Astrocyte (in vitro differentiated cells and primary cell): ENCODE measurements at places on chromosomes 3 and 15. TPM values are rescaled to one million over a fixed set of nuclear protein-coding genes. Genes with fewer than 3 reads are reported as not detected.
A peak's percentile ranks its signal among the peaks of the same experiment; 100 is the strongest.

DNA sequence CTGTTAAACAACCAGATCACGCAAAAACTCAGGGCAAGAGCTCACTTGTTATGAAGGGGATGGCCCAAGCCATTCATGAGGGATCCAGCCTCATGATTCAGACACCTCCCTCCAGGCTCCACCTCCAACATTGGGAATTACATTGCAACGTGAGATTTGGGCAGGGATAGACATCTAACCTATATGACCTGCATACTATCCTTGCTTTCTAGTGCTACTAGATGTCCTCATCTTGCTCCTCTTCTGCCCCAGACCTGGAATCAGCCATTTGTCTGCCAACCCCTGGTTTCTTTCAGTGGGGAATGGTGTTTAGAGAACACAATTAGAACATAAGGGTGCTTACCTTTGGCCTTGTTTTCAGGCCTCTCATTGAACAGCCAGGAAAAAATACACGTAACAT lies 63.2 kb downstream of the RPN1 start:
- DNase-seq = no peak

DNA sequence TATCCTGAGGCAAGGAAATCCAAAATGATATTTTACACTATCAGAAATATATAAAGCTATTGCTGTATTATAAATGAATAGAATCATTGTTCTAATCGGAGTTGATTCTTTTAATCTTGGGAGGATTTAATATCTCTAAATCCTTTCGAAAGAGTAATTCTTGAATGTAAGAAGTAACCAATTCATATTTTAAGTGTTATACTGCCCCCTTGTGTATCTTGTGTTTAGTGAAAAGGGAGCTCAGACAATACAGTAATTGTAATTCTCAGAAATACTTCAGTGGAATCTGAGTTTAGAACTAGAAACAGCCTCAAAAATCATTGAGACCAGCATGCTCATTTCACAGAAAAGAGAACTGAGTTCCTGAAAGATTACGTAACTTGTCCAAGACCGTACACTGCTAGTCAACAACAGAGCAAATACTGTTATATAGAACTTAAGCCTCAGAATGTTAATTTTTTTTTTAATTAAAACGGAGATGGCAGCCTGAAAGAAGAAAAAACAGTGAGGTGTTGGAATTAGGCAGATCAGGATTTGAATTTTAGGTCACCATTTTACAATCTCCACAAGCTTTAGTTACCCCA lies 42.9 kb downstream of the PLCH1 start:
- DNase-seq = peak; percentile 32

The THPO gene
- total RNA-seq = 0.25 and 0.46 TPM in 2 replicates

- peak; percentile 63 for DNase-seq
Observed at GRCh38 chr3:33146791-33147445, 33.1 kb downstream of the CRTAP start.

The CLDN18 gene
- not detected in 2 replicates for total RNA-seq

DNA sequence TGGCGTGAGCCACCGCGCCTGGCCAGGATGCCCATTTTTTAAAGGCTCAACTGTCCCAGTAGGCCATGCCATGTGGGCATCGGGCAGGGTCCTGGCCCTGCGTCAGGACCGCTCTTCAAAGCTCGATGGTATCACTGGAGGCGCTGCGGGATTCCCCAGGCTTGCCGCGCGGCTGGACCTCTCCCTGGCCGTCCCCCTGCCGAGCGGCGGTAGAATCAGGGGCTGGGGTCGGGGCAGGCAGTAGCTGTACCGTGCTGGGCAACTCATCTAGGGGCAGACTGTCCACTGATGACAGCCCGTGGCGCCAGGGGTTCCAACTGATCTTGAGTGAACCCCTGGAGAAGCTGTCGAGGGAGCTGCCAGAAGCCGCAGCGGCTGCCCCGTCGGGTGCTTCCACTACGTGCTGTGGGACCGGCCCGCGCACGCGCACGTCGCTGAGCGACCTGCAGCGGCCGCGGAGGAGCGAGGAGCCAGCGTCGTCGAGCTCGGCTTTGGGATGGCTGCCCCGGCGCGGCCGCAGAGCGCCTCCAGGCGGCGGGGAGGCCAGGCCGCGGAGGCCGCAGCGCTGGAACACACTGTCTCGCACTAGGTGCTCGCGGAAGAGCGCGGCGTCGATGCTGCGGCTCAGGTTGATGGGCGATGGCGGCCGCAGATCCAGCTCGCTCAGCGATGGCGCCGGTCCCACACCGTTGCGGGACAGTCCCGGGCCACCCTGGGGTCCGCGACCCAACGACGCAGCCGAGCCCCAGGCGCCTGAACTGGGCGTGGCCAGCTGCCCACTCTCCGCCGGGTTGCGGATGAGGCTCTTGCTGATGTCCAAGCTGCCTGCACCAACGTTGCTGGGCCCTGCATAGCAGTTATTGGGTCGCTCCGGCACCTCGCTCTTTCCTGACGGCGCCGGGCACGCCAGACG lies 5.8 kb downstream of the PRRT3 start:
- DNase-seq = peak; percentile 77

The MELTF gene
- total RNA-seq = 24.0 and 31.7 TPM in 2 replicates

GRCh38 chr15:43974852-43975251 lies 148.1 kb downstream of the WDR76 start:
- DNase-seq = peak; percentile 31

DNA sequence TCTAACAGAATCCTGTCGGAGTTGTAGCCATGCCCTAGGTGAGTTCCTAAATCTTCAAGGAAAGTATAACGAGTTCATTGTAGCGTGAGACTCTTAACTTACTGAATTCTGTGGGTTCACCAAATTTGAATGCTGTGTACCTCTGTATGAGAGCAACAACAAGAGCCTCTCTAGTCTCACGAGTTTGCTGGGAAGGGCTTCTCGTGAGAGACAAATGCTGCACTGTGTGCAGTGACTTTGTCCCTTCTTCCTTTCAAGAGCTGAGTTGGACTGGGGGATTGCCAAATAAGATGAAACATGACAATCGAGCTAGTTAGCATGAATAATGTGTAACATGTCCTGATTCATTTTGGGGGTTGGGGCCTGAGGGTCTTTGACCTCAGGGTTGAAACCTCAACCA lies 32.2 kb downstream of the KAT2B start:
- no peak for DNase-seq

DNA sequence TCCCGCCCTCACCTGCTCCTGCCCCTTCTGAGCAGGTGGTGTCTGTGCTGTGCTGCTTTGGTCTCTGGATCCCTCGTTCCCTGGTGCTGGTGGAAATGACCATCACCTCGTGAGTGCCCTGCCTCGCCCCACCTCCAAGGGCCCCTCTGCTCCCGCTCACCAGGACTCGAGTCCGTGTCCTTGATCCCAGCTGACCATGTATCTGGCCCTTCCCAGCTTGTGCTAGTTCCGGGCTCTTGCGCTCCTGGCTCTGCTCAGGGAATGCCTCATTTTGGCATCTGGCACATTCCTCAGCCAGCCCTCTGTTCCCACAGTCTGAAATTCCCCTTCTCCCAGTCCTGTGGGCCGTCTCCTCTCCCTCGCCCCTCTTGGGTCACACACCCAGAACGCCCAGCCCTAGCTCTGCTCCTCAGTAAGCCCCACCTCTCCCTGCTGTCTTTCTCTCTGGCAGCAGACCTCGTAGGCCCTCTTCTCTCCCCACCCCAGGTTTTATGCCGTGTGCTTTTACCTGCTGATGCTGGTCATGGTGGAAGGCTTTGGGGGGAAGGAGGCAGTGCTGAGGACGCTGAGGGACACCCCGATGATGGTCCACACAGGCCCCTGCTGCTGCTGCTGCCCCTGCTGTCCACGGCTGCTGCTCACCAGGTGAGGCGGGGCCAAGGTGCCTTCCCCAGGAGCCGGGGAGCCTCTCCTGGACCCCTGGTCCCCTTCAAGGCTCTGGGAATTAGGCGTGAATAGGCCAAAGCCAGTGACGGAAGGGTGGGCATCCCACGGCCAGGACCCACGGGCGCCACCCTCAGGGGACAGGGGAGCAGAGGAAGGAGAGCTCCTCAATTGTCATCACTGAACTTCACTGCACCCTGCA lies 11.5 kb downstream of the SLC51A start:
- peak; percentile 11 for DNase-seq

DNA sequence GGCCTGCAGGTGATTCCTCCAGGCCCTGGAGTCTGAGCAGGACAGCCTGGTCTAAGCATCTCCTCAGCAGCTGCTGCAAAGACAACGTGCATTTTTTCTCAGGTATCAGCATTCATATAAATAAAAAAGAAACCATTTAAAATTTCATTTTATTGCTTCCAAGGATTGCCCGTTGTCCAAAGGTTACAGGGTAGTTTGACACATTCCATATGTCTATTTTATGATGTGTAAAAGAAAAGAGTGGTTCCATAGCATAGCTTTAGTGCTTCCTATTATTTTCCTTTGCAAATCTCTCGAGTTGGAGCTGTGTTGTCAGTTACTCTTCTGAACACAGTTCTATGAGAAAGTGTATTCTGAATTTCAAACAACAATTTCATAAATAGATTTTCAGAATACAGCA lies 7.2 kb upstream of the DGKG start:
- no peak for DNase-seq

The CSPG5 gene
- 1.2 and 2.2 TPM in 2 replicates for total RNA-seq

The ZBTB47 gene
- total RNA-seq = 9.3 and 10.2 TPM in 2 replicates

DNA sequence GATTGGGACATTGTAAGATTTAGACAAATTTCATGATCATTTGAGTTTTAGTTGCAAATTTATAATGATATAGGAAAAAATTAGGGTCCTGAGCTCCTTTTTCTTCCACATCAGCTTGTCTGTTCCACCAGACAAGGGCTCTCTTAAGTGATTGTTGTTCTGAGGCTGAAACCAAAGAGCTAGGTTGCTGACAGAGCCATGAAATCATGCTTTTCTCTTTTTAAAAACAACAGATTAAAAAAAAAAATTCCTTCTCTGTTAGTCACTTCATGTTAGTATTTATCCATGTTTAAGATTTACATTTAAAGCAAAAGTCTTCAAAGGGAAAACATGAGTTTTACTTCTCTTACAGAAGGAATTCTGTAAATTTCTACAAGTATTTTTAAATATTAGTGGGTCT lies 56.8 kb downstream of the ATP2C1 start:
- peak; percentile 43 for DNase-seq

DNA sequence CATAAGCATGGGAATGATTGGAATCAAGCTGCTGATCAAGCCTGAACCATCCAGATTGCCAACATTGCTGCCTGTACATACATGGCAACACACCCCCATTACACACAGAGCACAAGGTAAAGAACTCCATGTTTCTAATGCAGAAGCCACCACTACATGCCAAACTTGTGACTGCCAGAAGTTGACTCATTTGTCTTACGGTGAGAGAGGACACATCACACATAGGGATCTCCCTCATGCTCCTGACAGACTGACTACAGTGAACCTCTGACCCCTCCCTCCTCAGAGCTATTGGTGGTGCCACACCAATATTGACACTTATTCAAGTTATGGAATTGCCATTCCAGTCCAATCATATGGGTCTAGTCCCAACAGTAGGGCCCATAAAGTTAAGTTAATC lies 42.3 kb downstream of the EFHB start:
- DNase-seq = peak; percentile 15
